ENCODE measurements at places on chromosomes 5 and 9.

- no peak for DNase-seq
These were observed 21.9 kb upstream of the LAMC3 start for GRCh38 chr9:130987054-130987453.

GRCh38 chr9:116308076-116308475 is 154.5 kb downstream of the PAPPA start:
- DNase-seq: no peak

GRCh38 chr5:118126159-118126558 is 862.2 kb downstream of the DTWD2 start:
- no peak for DNase-seq

- DNase-seq: no peak
These were observed 14.2 kb upstream of the C5orf46 start for GRCh38 chr5:147920420-147921030.

DNA sequence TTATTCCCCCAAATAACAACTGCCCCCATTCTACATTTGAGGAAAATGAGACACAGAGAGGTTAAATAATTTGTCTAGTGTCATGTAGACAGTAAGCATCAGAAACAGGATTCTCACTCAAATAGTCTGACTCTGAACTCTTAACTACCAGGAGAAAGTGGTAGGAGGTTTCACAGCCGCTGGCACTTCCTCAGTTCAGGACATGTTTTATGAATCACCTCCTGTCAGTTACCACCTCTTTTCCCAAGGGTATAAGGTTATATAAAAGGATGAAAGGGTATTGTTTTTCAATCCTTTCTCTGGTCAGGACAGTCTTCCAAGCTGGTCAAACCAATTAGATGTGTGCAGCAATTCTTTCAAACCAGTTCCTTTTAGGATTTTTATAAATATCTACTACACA is 52.1 kb downstream of the TSSK1B start:
- DNase-seq: no peak

- DNase-seq: no peak
These were observed 267.8 kb upstream of the NREP start for GRCh38 chr5:112024769-112025168.

DNA sequence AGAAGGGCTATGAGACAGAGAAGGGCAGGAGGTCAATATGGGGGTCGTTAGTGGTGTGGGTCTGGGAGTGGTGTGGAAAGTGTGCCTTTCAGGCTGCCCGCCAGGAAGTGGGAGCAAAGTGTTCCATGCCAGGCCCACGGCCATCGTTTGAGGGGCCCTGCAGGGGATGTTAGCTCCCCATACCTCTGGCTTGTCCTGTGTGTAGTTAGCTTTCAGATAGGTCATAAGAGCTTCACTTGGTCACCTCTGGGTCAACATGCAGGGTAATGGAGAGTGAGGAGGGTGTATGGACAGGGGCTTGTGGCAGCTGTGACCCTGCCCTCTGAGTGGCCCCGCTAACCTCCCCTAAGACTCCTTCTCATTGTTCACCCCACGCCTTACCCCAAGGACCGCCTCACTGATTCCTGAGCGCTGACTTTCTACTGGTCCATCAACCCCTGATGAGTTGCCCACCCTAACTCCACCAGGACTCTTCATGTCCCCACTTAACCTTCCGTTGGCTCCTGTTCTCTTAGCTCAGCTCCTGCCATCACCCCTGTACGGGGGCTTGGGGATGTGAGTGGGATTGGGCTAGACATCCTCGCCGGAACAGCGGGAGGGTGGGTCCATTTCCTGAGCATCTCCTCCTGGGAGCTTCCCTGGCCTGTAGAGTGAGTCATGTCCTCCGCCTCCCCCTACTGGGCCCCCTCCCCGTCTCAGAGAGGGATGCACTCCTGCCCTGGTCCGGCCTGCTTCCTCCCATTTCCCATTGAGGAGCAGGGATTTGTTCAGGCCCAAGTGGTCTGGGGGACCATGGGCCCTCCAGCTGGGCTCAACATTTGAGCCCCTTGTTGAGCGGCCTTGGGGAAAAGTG is 125.7 kb downstream of the FGF18 start:
- DNase-seq: no peak

DNA sequence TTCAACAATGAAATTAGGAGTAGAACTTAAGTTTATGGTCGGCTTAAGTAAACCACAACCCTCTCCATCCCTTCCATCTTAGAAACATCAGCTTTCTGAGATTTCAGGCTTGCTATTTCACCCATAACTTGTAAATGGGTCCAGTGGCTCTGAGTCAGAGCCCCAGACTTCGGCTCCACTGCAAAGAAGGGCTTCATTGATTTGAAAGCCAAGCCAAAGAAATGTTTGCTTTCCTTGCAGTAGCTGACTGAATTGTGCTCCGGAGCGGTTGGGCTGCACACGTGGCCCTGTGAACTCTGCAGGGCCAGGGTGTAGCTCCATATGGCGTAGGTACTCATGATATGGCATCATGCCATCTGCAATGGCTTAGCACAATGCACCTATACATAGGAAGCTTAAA is 57.0 kb downstream of the NREP start:
- no peak for DNase-seq

GRCh38 chr9:91379426-91379825 is 17.7 kb upstream of the AUH start:
- no peak for DNase-seq

GRCh38 chr9:110762783-110763182 is 94.2 kb downstream of the MUSK start:
- DNase-seq: no peak

GRCh38 chr5:96809921-96810320 is 2.2 kb upstream of the ERAP1 start:
- DNase-seq: no peak

DNA sequence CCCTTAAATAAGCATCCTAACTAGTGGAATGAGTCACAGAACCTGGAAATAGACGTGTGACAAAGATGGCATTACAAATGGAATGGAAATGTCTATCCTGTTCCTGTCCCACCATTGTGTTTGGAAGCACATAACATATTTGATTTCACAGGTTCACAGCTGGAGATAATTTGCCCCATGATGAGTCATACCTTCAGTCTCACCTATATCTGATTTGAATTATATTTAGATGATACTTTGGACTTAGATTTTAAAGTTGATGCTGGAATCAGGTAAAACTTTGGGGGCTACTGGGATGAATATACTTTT is 92.5 kb downstream of the CEMIP2 start:
- no peak for DNase-seq

GRCh38 chr5:138754699-138755057 is 1.5 kb downstream of the CTNNA1 start:
- DNase-seq: no peak
